ENCODE measurements at places on chromosomes 3 and 15.

DNA sequence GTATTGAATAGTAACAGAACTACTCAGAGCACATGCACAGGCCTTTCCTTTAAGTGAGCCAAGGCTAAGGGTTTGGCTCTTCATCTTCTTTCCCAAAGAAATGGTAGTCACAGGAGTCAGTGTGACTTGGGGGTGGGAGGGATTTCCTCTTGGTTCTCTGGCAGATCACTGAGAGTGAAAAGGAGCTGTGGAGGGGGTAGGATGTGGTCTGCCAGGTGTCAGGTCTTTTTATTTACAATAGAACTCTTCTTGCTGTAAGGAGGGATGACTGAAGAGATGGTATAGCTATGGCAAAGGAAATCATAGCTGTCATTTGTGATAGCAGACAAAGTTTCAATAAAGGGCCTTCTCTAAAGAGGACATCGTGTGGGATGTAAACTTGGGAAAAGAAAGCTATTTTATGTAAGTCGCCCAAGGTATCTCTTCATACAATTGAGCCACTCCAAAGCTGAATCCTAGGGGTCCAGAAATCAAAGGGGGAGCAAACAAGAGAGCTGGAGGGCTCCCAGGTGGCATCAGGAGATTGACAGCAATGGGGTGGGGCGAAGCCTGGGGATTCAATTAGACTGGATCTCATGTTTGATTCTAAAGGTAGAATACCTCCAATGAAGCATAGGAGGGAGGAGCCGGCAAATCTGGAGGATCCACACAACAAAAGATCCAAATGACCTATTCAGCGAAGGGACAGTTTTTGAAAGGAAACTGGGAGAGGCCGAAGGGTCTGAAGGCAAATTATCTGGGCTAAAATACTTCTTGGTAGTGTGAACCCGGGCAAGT, 20.0 kb upstream of the CHD2 start:
- no peak for DNase-seq

- DNase-seq, result no peak
Measured at GRCh38 chr3:188863999-188864406, 307.8 kb upstream of the TPRG1 start.

DNA sequence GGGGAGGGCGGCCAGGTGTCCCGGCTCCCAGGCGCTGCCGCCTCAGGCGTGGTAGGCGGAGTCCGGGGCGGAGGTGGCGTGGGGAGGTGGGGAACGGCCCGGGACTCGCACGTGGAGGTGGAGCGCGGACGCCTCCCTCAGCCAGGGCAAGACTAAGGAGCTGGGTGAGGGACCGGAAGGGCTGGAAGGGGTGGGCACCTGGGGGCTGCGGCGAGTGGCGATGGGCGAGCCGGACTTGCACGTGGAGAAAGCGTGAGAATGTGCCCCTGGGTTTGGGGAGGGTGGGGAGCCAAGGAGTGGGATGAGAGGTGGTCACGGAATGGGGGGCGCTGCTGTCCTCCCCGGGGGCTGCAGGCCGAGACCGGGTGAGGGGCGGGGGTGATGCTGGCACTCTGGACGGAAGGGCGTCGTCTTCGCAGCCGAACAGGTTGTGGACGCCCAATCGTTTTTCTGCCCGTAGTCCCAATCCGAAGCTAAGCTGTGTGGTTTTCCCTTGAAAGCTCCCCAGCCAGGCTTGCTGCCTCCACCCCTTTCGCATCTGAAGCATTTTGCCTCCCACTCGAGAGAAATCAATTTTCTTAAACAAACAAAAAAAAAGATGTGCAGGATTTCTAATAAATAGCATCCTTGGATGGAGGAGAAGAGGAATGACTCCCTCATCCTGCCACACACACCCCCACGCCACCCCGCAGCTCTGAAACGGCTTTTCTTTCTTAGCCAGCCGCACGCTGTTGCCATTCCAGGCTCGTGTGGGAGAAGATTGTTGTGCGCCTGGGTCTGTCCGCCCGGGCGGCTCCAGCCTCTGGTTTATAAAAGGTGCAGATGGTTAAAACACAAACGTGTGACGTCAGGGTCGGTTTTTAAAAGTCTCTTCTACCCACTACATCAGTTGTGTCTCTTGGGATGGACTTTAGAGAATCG, 62.5 kb upstream of the ANKRD28 start:
- DNase-seq, result peak; percentile 38

GRCh38 chr3:187709155-187709554, 6.8 kb upstream of the RTP2 start:
- no peak for DNase-seq

GRCh38 chr15:78811825-78812183, 540 bp upstream of the ADAMTS7 start:
- DNase-seq, result no peak

DNA sequence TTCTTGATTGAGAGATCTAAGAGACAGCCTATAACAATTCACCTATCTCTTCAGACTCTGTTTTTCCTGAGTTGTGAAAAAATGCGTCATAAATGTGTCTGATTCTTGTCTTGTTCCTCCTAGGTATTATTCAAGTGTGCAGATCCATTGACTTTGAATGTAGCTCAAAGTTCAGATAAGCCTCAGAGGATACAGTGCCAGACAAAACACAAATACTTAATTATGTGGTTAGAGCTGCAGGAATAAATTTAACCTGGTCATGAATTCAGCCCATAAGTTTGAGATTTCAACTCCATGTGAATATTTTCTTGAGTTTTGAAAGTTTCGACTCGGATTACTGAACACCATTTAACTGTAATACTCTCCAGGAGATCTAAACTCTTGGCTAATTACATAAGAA, 174.0 kb downstream of the ECT2 start:
- DNase-seq, result no peak

DNA sequence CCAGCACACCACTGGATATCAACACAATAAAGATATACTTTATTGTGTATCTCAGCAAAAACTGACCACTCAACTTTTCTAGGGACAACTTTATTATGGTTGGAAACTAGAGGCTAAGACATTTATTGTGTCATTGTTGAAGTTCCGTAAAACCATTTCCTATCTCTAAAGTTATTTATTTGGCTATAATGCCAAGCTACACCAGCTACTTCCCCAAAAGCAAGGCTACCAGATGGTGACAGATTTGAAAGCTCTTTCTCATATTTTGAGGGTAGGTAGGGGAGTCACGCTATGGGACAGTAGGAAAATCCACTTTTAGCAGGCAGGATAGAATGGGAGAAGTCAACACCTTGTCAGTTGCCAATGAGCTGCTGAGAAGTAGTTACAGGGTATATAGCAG, 834.6 kb upstream of the CFAP20DC start:
- no peak for DNase-seq

GRCh38 chr15:60635507-60636352, 156.8 kb upstream of the ICE2 start:
- DNase-seq, result no peak

DNA sequence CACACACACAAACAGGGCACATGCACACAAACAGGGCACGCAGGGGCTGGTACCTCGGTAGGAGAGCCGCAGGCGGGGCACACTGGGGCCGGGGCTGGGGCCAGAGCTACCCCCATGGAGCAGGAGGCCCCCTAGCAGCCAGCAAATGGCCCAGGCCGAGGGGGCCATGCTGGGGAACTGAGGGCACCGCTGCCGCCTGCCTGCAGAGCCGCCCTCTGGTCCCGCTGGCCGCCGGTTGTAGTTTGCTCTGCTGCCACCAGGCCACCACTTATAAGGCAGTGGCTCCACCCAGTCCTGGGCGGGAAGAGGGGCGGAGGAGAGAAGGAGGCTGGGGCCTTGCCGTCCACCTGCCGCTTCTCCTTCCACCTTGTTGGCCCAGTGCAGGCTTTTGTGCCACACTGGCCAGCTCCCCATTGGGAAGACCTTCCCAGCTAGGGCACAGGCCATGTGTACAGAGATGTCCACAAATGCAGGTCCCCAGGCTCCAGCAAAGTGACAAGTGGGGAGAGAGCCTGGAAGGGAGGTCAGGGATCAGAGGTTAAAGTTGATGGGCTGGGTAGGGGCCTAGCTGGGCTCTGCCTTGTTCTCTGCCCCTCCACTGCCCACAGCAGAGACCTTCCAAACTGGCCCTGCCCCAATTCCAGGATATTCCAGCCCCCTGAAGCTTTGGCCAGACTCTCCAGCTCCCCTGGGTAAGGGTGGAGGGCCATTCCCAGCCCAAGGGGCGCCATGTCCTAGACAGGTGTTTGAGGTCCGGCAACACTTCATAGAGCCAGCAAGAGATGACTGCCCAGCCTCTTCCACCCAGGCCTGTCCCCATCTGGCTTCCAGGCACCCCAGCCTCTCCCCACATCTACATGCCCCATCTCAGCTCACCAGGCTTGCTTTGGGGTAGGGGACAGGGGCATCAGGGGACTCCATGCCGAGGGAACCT, at the start of gene SEMA3G:
Gene SEMA3G, minus strand, starts transcription at position 244 of the 934 bp plus-strand sequence. Its CDS starts 76 bp downstream, at position 168.
- DNase-seq, result peak; percentile 49

GRCh38 chr15:99167640-99168039, 62.8 kb downstream of the SYNM start:
- no peak for DNase-seq

DNA sequence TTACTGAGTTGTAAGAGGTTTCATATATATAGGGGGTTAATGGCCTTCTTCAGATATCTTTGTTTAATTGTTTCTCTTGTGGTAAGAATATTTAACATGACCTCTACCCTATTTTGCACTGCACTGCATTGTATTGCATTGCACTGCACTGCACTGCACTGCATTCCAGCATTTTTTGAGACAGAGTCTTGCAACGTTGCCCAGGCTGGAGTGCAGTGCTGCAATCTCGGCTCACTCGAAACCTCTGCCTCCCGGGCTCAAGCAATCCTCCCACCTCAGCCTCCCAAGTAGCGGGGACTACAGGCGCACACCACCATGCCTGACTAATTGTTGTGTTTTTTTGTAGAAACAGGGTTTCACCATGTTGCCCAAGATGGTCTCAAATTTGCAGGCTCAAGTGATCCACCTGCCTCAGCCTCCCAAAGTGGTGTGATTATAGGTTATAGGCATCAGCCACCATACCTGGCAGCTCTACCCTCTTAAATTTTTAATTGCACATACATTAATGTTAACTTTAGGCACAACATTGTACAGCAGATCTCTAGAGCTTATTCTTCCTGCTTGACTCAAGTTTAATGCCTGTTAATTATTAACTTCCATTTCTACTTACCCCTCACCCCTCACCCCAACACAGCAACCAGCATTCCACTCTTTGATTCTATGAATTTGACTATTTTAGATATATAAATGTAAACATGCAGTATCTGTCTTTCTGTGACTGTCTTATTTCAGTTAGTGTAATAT, 38.4 kb downstream of the NEDD4 start:
- DNase-seq, result no peak

DNA sequence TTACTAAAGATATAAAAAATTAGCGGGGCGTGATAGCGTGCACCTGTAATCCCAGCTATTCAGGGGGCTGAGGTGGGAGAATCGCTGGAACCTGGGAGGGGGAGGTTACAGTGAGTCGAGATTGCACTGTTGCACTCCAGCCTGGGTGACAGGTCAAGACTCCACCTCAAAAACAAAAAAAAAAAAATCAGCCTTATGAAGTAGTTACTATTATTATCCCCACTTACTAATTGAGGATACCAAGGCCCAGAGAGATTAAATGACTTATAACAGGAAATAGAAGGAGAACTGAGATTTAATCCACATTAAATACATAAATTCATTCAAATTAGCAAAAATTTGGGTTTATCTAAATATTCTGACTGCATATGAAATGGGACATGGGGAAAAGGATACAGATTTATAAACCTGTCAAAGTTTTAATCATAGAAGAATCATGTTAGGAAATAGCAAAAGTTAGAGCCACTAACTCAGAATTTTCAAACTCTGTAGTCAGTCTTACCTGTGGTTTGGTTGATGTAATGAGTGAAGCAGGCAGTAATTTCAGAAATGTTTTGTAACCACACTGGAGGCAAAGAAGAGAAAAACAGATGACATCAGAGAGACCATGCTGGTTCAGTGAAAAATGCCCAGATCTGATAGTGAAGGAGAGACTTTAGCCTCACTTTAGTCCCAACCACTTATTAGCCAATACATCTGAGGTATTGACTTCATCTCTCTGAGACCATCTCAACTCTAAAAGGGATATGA, 25.0 kb upstream of the ACAP2 start:
- no peak for DNase-seq

DNA sequence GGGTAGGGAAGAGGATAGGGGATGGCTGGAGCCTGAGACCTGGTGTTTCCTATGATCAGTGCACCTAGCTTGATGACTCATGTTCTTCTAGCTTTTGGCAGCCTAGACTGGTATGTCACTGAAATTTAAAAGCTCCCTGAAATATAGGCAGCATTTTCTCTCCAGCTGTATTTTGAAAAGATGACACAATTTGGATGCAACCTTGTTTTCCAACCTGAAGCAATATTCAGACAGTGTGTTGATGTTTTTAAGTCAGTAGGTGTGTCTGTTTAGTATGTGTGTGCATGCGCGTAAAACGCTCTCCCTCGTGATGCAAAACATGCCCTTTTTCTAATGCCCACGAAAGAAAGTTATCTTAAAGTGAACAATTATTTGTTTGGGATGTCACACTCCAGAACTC, 58.5 kb downstream of the RPL22L1 start:
- DNase-seq, result no peak

DNA sequence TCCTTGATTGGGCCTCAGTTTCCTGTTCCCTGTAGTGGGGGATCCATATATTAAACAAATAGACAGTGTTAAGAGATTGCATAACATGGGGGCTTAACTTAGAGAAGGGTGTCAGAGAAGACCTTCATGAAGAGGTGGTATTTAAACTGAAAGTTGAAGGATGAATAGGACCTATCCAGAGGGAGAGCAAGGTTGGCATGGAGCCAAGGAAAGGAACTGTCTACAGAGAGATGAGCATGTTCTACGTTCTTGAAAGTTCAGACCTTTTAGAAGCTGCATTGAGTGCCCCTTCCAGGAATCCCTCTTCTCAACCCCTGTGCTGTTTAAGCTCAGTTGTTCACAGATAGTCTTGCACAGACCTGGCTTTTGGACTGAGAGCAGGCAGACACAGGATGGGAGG, 2.4 kb downstream of the HTD2 start:
- DNase-seq, result no peak

DNA sequence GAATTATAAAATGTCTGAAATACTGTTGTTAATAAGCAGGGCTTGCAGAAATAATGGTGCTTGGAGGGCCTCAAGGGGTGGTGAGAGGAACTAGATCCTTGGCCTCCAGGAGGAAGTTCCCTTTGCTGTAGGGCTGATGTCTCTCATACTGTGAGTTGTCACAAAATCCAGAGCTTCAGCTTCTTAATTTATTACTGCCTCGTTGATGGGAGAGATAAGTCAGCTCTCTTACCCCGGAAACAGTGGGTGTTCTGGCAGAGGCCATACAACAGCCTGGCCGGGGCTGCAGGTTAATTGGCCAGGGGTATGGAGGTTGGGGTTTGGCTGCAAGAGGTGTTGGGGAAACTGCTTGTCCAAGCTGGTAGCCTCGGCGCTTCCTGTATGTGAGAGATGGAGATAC, 15.5 kb downstream of the MAPKAPK3 start:
- no peak for DNase-seq

GRCh38 chr3:109563149-109563548, 225.8 kb upstream of the DPPA4 start:
- DNase-seq, result no peak

- no peak for DNase-seq
Measured at GRCh38 chr15:30921781-30922479, 18.2 kb downstream of the FAN1 start.
